ENCODE measurements at places on chromosomes 6 and 20.

GRCh38 chr6:53926505-53926904, 131.7 kb downstream of the LRRC1 start:
- DNase-seq: no peak

- no peak for DNase-seq
Observed at GRCh38 chr6:31972709-31973350, 892 bp upstream of the DXO start.

DNA sequence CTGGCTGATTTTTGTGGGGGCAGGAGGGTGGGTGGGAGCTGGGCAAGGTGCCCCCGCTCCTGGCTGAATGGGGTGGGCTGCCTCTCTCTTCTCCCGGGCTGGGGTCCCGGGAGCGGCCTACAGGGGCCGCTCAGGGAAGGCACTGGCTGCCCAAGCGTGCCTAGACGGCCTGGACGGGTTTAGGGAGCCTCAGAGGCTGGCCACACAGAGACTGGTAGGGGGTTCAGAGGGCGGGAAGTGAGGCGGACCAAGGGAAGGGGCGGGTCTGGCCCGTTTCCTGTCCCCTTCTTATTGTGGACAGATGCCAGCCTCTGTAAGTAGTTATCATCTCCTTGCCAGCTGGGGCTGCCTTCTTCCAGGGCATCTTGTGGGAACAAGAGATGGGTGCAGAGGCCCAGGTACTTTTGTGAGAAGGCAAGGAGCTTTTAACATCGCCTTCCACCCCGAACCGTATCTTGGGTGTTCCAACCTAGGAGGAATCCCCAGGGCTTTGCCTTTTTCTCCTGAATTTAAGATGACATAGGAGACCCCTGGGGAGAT, 437 bp downstream of the CD40 start:
- no peak for DNase-seq

- no peak for DNase-seq
Observed at GRCh38 chr6:35491558-35492257, 5.2 kb downstream of the TEAD3 start.

- DNase-seq: no peak
Observed at GRCh38 chr6:16148498-16148897, 19.6 kb downstream of the MYLIP start.

Data from 8988T (cell line).